ENCODE measurements at places on chromosomes 1 and 21.

DNA sequence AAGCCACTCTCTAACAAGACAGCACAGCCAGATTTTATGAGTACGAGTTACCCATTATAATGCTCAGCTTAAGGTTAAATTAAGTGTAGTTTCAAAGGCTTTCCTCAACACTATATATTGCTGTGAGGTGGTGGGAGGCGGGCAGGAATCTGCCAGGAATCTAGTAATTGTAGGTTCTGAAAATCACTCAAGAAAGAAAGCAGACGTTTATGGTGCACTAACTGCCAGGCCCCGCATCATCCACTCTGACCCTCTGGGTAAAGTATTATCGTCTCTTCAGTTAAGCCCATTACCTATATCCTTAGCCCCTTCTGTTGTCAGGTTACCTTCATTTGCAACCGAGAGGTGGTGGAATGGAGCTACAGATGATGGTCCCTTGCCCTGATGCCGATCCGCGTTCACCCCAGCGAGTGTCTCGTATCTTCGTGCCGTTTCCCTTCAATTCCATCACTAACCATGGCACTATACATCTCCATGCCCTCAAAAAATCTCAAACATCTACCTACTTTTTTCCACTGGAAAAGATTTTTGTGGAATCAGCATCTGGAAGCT, 12.4 kb downstream of the HMGN1 start:
- DNase-seq, result no peak

DNA sequence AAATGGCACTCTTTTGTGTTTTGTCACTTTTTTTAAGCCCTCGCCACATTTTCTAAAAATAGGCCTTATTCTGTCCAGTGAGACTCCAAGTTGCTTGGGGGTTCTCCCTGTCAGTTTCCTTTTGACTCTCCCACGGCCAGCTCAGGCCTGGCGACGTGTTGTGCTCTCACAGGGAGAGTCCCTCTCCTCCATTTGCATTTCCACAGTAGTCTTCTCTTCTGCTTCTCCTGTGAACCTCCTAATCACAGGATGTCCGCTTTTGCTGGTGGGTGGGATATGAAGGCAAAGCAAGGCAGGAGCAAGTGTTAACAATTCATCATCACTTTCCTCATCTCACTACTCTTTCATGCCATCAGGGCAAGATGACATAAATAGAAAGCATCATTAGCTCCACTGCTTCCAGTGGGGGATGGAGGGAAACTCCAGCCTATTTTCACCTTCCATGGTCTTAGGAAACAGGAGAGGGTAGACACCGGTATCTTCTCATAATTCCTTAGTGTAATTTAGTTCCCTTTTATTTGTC, 99.8 kb downstream of the INTS7 start:
- no peak for DNase-seq

GRCh38 chr1:160726498-160727315, 12.3 kb upstream of the SLAMF7 start:
- no peak for DNase-seq

- DNase-seq, result no peak
Observed at GRCh38 chr1:241592273-241592958, 47.8 kb downstream of the CHML start.

GRCh38 chr1:24113641-24114033, 1.7 kb upstream of the MYOM3 start:
- DNase-seq, result no peak

- DNase-seq, result no peak
Observed at GRCh38 chr1:71031426-71031825, 16.2 kb downstream of the PTGER3 start.

DNA sequence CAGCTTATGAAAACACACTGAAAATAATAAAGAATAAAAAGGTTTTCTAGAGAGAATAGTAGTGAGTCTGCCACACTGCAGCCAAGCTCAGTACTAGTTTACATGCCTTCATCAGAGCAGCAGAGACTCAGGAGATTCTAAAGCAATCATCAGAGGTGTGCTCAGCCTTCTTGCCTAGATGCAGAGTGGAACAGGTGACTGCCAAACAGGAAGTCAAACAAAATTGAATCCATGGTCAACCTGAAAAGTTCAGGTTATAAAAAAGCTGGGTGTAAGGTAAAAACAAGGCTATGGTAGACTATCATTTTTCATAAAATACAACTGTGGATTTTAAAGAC, 165.3 kb upstream of the C1orf105 start:
- DNase-seq, result no peak

DNA sequence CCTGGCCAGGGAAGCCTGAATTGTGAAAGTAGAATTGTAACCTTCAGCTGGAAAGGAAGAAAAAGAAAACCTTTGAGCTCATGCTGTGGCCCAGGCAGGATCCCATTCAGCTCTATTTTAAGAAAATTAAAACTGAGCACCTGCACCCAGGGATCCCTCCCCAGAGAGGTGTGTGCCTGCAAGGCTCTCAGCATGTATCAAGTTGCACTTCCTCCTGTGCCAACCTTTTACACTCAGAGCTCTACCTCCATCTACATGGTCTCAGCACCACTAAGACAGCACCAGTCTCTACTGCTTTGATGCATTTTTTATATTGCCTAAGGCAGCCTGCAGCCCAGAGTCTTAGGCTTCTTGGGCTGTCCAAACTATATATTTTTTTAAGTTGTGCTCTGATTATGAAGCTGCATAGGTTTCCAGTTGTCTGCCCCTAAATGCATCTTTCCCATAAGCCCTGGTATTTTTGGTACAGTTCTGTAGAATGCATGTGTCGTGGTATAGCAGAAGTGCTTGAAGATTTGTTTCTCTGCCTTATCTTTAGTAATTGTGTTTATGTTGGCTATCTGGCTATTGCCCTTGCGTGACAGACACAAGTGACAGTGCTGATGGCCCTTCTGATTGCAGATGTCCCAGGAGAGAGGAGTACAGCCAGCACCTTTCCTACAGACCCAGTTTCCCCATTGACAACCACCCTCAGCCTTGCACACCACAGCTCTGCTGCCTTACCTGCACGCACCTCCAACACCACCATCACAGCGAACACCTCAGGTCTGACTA, 63.1 kb downstream of the PTPRC start:
- DNase-seq, result no peak

- DNase-seq, result no peak
Observed at GRCh38 chr1:41733725-41734124, 185.0 kb downstream of the HIVEP3 start.

DNA sequence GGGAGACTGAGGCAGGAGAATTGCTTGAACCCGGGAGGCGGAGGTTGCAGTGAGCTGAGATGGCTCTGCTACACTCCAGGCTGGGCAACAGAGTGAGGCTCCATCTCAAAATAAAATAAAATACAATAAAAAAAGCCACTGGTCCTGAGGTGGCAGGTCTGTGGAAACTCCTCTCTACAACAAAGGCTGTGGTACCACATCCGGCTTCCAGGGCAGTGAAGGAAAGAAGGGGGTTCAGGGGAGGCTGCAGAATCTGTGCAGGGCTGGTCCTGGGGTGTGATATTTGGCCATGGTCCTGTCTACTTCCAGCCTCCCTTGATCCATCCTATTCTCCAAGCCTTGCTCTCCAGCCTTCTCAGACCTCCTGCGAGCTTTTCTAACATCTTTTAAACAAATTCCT, 731 bp upstream of the ZNF683 start:
- DNase-seq, result no peak

- no peak for DNase-seq
Observed at GRCh38 chr21:45868086-45868485, 113.5 kb upstream of the COL6A1 start.

DNA sequence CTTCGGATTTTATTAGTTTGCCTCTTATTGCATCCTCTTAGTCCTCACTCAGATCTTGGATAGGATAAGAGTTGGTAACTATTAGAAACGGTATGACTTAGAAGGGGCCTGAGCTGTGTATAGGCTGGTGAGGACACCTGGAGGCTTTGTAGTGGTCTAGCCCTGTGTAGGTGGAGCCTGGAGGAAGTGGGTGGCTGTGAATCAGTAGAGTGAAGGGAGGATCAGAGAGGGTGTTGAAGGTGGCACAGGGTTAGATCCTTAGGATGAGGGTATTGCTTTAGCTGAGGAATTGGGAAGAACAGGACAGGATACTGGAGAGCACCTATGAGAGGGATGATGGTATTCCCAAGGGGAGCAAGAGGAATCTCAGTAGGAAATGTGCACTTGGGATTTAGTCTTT, 5.7 kb downstream of the VANGL1 start:
- no peak for DNase-seq

GRCh38 chr21:22609802-22610201, 1611.6 kb downstream of the NCAM2 start:
- DNase-seq, result no peak

GRCh38 chr1:161330346-161330745, 16.2 kb downstream of the SDHC start:
- DNase-seq, result no peak

DNA sequence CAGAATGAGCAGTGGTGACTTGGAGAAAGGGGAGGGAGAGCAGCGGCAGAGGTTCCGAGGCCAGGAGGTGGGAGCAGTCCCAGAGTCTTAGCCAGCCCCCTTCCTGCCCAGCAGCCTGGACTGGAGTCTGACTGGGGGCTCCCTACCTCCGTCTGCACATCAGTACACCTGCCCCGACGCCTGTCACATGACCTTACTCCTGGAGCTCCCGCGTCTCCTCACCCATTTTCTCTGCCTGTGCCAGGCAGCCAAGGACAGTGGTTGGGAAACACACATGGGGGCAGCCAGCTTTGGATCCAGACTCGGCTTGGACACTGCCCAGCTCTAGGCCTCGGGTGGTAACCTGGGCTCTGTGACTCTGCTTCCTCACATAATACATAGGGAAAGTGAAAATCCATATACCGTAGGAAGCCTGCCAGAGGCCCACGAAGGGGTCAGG, 16.9 kb downstream of the ACTRT2 start:
- DNase-seq, result no peak

DNA sequence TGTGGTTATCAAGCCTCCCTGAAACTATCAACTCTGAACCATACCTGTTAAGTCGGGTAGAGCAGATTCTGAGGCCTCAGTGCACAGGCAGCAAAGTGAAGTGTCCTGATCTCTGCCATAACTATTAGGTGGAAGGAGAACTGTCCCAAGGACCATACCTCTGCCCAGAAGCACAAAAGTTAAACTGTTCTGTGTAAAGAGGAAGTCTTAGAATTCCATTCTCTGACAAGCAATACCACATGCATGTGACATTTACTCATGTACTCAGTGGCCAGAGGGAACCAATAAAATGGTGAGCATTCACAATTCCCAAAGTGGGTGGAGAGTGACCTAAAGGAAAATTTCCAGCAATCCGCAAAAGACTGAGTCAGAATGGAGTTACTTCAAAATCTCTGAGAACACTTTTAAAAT, 61.0 kb downstream of the TOR3A start:
- no peak for DNase-seq

DNA sequence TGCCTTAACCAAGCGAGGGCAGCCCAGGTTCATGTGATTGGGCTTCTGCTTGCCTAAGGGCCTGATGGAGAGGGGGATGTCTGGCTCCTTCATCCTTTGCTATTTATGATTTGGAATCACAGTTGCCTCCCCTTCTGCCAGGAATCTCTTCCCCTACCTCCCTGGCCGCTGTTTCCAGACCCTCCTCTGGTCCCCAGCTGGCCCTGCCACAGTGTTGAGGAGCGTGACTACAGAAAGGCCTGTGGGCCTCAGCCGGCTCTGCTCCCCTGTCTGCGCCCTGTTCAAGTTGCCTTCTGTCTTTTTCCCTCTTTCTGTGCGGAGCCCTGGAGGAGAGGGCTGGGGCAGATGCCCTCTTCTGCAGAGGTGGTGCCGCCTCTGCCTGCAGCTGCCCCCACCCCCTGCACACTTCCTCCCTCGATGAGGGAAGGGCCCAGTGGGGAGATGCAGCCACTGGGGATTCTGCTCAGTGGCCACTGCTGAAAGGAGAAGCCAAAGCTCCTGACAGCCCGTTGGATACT, 6.5 kb downstream of the KIAA1614 start:
- no peak for DNase-seq

- DNase-seq, result no peak
Observed at GRCh38 chr1:145953861-145954260, 4.0 kb downstream of the LIX1L start.

GRCh38 chr1:185049670-185050069, 4.3 kb downstream of the RNF2 start:
- DNase-seq, result no peak

DNA sequence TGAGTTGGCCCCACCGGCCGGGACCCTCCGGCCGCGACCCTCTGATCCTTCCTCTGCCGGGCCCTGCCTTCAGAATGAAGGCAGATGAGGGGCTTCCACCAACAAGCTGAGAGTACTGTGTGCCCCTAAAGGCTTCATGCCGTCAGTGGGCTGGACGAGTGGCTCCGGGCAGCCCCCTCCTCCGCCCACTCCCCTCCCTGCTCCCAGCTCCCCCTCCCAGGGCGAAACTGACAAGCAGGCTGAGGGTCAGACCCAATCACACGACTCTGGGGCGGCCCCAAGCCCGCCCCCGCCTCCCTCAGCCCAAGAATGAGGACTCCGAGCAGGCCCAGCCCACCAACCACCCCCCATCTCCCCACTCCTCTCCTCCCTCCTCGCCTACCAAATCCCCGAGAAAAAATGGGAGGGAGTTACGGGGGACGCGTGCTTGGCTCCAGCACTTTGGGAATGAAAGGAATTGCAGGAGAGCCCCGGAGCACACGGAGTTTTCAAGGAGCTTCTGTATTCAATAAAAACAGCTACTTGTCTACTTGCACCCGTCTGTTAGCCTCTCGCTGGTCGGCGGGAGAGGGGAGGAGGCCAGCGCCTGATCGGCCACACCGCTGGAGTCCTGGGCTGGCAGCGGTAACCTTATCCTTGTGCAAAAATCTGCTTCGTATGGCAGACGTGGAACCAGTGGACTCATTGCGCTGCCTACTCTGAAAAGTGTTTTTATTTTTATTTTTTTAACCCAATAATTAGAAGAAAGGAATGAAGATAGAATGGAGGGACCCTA, at the start of gene COL11A1:
Gene COL11A1, minus strand, starts transcription at position 147 of the 775 bp plus-strand sequence. CDS start 344 bp downstream, outside the sequence.
- no peak for DNase-seq

DNA sequence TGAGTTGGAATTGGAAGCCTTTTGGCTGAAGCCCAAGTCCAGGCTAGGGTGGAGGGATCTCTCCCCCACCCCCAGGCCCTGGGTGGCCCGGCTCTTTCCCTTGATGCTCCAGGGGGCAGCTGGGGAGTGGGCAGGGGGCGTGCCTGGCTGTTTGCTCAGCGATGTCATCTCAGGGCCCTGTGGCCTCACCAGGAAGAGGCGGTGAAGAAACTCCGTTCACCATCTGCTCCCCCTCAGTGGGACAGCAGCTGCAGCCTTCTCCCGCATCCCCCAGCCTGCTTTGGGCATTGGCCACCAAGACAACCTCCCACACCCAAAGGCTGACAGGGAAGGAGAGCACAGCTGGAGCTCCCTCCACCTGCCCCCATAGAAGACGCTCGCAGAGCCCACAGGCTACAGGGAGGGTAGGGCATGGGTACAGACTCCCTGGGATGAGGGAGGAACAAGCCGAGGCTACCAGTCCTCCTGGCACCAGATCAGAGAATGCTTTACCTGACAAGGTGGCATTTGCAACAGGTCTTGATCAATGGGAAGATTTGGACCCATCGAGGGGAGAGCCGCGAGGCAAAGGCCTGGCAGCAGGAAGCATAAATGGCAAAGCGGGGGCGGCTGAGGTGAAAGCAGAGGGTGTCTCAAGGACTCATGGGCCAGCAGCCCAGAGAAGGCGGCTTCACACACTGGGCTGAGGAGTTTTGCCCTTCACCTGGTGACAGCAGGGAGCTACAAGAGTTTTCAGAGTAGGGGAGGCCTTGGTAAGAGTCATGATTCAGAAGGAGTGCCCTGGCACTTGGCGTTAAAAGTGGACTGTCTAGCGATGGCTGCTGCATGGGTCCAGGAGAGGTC, 6.5 kb upstream of the GUCA2A start:
- no peak for DNase-seq

- no peak for DNase-seq
Observed at GRCh38 chr1:166184012-166184411, 17.2 kb upstream of the FAM78B start.

- DNase-seq, result peak; percentile 61
Observed at GRCh38 chr1:10909697-10910680, 102.5 kb upstream of the TARDBP start.

GRCh38 chr1:67213164-67213563, 46.9 kb downstream of the IL23R start:
- DNase-seq, result no peak
